ENCODE measurements at places on chromosomes 2 and 18.
A peak's percentile ranks its signal among the peaks of the same experiment; 100 is the strongest.

DNA sequence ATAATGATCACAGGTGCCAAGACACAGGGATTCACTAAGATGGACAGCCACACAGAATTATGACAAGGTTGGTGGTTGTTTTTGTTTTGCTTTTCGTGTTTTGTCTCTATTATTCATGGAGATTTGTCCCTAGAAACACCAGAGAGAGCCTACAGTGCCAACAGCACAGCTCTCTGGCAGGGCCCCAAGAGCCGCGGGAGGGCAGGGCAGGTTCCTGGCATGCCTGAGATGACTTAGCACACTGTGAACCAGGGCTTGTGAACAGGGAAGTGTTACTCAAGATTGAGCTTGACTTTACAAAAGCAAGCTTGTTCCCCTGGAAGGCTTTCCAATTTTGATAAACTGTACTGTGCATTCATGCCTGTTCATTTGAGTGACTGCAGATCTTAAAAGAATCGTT is 437.4 kb upstream of the SALL3 start:
- no peak for DNase-seq

DNA sequence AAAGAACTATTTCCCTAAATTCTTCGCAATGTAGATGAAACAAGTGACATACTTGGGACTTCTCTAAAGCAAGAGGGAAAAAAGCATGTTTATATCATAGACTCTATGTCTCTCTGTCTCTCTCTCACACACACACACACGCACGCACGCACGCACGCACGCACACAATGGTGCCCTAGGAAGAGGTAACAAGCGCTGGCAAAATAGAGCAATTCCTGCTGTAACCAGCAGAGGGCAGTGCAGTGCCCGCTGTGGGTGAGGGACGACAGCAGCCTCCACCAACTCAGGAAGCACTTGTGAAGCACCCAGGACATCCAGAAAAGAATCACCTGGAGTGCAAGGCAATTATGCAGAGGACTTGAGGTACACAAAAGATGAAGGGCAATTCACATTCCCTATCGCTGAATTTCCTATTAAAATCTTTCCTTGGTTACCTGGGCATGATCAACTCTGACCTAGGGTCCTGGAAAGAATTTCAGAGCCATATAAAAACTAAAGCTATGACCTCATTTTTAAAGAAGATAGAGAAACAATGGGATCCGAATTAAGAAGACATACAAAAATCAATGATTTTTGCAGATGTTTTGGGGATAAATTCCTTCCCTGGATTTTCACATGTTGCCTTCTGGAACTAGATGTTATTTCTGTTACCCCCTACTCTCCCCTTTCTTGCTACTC is 166.4 kb downstream of the PDE11A start:
- peak; percentile 73 for DNase-seq

DNA sequence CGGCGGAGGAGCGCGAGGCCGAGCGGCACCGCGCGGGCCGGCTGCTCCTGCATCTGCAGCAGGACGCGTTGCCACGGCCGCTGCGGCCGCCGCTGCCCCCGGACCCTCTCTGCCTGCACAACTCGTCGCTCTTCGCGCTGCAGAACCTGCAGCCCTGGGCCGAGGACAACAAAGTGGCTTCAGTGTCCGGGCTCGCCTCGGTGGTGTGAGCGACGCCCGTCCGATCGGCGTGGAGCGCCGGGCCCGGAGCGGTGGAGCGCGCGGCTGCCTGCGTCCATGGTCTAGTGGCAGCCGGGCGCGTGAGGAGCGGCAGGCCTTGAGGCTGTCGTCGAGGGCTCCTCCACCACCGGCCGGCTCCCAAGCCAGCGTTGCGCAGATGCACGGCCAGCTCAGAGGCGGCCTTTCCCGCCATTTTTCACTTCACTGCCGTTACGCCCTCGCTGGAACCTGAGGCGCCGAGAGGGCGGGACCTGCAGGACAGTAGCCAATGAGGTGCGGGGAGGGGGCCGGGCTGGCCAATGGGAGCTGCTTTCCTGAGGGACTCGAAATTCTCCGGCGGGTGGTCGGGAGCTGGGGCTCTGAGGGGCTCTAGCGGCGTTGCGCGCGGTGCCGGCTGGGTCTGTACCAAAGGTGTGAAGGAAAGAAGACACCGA is 1.9 kb downstream of the TLX2 start:
- no peak for DNase-seq

GRCh38 chr2:25201265-25201664 is 32.9 kb upstream of the POMC start:
- no peak for DNase-seq

DNA sequence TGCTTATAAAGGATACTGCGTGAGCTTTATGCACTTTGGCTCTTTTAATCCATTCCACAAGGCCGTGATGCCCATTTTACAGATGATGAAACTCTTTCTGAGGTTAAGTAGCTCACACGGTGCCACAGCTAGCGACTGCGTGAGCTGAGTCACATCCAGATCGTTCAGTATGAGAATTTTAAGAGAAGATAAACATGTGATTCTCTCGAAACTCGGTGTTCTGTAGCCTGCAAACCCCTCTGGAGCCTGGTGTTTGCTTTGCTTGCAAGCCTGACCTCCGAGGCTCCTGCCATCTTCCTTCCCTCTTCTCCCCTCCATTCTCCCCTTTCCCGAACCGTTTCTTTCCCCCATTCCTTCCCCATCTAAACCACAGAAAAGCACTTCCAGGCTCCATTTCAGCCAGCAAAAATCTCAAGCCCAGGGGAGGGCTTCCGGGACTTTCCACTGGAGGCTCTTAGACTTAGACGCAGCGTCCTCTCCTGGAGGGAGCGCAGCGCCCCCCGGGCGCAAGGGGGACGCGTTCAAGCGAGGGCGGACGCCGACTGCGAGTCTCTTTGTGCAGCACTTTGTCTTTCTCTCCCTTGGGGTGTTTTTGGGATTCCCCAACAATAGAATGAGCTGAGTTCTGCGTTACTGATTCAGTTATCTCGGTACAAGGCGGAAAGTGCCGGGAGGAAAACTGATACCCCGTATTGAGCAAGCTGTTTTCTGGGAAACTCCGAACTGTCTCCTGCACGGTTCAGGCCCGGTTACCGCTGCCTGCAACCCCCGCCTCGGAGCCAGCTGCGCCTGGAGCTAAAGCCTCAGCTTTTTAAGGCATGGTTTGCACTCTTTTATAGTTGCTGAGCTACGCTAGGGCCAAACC is 38.0 kb downstream of the CYP1B1 start:
- DNase-seq = peak; percentile 33

- DNase-seq = no peak
These were observed 180.0 kb upstream of the MMADHC start for GRCh38 chr2:149767516-149767974.

DNA sequence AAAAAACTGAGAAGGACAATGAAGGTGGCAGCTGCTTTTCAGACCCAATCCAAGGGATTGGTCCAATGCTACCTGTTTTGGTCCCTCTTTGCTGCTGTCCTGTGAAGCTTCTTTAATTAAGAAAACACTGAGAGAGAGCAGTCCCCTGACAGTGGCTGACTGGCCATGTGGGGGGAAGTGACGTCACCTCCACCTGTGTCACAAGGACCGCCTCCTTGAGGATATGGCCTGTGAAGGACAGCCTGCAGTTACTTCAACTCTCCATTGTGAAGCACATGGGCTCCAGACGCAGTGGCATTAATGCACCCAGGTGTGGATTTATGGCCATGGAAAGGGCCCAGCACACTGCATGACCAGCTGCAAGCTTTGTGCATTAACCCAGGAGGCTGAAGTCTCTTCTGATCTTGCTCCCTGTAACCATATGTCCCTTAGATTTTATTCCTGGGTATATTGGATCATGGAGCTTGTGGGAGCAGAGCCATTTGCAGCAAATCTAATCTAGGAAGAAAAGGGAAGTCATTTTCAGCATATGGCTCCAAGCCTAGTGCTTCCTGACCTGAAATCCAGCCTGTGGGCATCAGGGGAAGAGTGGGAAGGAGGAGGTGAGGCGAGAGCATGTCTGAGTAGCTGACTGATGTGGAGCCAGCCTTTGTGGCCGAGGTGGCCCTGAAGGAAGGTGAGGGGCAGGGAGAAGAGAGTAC is 32.2 kb downstream of the KIF5C start:
- no peak for DNase-seq

GRCh38 chr2:211649331-211649730 is 889.3 kb downstream of the ERBB4 start:
- no peak for DNase-seq

DNA sequence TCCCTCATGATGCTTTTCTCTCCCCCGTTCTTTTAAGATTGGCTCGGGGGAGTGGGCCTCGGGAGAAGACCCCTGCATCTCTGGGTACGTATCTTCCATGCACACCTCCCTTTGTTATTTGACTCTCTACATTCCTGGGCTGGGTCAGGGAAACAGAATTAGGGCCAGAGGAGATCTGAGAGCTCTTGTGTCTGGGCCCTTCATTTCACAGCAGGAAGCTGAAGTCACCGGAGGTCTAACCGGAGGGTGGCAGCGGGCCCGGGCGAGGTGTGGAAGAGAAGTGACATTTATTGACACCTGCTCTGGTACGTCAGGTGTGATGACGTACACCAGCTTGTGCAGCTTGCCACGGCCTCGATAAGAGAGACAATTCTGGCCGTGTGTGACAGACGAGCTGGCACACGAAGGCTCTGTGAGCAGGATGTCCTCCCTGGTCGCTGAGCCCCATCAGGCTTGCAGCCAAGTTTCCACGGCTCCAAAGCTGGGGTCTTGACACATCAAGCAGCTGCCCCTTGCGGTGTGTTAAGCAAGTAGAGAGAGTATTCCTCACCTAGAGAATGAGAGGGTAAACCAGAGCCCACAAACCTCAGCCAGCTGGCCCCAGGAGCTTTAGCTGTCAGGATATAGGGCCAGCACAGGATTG is 30.4 kb downstream of the TOGARAM2 start:
- no peak for DNase-seq

DNA sequence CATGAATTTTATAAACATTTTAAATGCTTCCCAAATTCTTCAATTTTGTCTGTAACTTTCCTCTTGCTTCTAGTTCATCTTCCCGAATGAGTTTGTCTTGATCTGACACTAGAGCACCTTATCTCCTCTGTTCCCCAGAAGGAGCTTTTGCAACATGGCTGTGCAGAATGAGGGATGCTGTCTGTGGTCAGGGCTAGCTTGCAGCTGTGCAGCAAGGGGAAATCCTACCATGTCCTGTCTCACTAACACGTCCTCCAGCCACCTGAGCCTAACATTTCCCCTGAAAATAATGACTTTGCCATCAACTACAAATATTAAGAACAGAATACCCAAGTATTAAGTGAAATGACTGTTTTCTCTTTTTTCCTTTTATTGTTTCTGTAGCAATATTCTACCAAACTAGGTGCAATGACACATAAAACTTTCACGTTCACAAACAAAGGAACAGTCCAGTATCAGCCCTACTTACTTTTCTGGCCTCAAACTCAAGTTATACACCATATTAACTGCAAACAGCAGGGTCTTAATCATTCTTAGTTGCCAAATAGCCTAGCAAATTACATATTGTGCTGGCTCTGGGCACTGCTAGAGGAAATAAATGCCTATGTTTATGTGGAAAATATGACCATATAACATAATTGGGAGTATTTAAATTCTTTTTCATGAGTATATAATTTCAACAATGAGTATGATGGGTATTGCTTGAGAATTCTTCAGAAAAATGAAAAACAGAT is 423.3 kb downstream of the CMPK2 start:
- DNase-seq = no peak

DNA sequence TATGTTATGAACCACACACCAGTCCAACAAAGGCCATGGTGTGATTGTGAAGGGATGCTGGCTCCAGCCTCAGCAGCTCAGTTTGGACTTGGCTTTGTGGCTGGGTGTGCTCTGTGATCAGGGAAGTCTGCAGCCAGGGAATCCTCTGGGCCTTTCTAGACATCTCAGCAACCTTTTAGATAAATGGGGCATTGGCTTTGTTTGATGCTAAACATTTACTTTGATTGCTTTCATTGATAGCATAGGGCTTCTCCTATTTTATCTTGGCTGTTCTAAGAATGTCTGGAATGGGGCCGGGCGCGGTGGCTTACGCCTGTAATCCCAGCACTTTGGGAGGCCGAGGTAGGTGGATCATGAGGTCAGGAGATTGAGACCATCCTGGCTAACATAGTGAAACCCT is 104.5 kb downstream of the VAPA start:
- DNase-seq = no peak

- DNase-seq = no peak
These were observed 73.4 kb downstream of the ACTR2 start for GRCh38 chr2:65300761-65301711.

DNA sequence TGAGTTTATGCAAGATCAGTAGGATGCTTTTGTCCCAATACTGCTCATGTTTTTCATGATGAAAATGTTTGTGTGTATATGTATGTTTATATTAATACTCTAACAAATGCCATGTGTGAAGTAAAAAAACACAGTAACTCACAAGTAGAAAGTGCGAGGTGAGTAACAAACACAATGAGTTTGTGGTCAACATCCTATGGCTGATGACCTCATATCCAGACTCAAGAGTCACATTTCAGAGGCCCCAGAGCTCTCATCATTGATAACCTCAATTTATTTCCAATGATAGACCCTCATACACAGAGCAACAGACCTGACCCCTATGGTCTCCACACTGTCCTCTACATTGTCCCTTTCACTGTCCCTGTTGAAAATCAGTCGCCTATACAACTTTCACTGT is 34.5 kb downstream of the ZNF519 start:
- no peak for DNase-seq

- DNase-seq = no peak
These were observed 17.7 kb downstream of the SH2D6 start for GRCh38 chr2:85435981-85436835.

GRCh38 chr2:68195096-68195495 is 37.4 kb downstream of the PNO1 start:
- DNase-seq = no peak

DNA sequence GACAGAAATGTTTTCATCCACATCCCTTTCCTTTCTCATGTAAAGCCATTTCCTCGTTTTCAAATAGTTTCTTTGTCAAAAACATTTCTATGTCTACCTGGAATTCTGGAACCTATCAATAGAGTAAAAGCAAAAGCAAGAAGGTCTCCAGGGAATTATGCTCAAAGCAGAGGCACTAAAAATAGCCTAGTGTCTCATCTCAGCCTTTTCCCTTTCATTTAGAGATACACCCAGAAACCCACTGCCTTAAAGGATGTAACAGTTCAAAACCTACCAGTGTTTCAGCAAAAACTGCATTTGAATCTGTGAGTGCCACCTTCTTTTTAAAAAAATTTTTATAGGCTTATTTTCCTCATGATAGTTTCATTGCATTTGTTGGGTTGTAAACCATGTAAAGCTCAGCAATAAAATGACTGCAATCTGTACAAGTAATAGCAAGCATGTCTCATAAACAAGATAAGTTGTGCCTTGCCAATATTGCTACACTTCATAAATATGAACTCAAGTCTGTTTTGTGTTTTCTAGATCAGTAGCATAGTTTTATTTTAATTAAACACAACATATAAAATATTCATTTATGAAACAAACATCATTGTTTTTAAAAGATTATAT is 927.3 kb upstream of the ACVR2A start:
- DNase-seq = no peak

DNA sequence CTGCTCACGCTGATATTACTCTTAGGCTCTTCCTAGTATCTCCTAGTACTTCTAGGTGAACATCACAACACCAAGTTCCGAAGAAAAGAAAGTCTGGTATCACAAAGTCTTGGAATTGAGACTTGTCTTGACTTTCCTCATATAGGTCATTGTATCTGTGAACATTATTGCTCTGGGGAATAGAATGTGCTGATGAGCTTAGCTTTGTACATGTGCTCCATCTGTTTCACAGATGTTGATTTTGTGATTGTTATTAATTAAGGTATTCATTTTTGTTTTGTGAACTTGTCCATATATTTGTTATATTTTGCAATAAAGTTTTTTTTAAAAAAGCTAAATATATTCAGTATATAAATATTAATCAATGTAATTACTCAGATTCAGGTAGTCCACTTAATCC is 111.7 kb downstream of the BABAM2 start:
- DNase-seq = no peak

Data from iPS DF 6.9 (cell line).